Thymus (tissue), 14 donors: ENCODE measurements at places on chromosomes 4 and X.

DNA sequence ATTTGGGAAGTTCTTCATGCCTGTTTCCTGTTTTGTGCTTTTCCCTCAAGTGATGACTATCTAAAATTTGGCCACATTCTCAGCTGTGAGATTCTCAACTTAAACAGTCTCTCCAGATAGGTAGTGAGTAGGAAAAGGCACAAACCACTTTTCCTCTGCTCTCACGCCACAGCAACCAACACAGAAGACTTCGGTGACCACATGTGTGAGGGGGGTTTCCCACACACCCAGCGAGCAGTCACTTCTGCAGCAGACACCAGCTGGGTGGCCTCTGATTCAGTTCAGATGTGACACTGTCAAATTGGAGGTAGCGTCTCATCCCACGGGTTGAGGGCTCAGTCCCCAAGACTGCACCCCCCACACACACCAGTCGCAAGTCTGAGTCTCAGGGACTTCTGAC, 25.1 kb upstream of the CLDN34 start:
- peak; percentile 48 for DNase-seq

- DNase-seq: no peak
These were observed 264.5 kb downstream of the RCHY1 start for GRCh38 chr4:75249739-75250138.

DNA sequence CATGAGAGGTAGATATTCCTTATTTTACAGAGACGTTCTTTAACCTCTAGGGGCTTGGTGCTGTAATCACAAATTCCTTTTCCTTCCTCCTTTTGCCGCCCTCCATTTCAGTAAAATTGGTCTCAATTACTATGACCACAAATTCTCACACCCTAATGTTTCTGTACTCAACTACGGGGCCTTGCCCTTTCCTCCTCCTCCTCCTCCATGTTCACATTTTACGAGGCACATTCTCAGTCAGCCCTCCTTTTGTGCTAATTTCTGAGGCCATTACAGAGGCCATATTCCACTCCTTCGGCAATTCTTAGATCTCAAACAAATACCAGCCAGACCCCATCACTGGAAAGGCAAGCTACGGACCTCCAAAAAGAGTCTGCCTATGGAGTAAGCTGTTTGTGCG, 92.1 kb downstream of the SH3KBP1 start:
- no peak for DNase-seq

DNA sequence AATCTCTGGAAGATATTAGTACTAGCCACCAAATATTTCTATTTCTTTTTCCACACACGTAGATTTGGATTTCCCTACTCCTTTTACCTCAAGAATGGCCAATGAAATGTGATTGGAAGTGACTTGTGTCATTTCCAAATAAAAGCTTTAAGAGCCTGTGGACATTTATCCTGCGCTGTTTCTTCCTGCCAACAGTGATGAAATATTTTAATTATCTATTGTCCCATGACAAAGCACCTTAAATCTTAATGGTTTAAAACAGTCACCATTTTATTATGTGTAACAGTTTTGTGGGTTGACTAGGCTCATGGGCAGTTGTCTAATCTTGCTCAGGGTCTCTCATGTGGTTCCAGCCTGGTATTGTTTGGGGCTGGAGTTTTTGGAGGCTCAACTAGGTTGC, 3.5 kb upstream of the PGRMC2 start:
- DNase-seq: no peak

GRCh38 chr4:24260133-24260715, 324.1 kb downstream of the DHX15 start:
- no peak for DNase-seq

- no peak for DNase-seq
These were observed 98.7 kb upstream of the PPP2R3B start for GRCh38 chrX:485368-485767.

GRCh38 chr4:98505992-98506391, 152.4 kb downstream of the TSPAN5 start:
- DNase-seq: no peak

GRCh38 chrX:48890934-48891401, 6.6 kb downstream of the TIMM17B start:
- DNase-seq: no peak

- no peak for DNase-seq
These were observed 67.1 kb downstream of the SHROOM2 start for GRCh38 chrX:9853307-9853706.

DNA sequence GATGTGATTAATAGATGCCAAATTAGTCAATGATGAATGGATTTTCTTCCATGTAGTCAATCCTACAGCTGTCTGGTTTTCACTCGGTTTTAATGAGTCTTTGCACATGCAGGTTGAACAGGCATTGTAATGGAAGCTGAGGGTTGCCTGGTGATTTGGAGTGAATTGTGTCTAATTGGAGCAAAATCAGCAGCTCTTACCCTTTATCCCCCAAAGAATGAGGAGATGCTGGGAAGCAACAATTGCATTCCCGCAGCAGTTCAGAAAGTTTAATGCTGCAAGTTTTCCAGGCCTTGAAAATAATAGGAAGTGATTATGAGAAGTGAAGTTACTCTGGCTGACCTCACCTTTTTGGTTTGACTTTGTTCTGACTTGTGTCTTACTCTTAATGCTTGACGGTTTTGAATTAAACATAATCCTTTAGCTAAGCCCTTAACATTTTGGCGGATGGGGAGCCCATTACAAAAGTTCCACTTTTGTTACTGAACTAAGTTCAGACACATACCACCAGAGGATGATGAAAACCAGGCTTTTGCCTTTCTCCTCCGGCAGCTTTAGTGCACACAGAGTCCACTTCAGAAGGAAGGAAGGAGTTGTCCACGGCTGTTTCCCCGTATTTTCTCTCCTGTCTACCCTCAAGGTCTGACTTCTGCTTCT, 78.8 kb upstream of the TBC1D9 start:
- DNase-seq: no peak

DNA sequence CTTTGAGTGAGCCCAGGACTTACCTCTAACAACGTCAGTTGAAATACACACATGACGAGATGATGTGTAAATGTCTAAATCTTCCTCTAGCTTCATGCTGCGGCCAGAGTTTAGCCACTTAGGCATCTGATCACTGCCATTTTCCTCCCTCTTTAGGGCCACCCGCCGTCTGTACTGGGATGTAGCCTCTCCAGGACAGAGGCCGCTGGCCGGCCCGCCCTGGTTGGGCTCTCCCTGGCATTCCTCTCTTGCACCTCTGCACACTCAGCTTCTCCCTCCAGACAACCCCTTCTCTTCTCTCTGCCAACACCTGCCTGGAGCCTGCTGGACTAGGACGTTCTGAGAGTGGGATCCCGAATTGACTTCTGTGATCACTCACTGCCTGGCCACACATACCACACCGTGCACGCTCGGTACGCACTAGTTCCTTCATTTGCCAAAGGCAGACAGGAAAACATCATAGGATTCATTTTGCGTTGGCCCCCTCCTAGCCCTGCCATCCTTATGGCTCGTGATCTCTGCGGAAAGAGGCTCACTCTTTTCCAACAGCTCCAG, 33.6 kb downstream of the RNF212 start:
- no peak for DNase-seq

- DNase-seq: no peak
These were observed 21.5 kb upstream of the ENPEP start for GRCh38 chr4:110454441-110454840.

- DNase-seq: no peak
These were observed 47.0 kb downstream of the FGFRL1 start for GRCh38 chr4:1058198-1058996.

DNA sequence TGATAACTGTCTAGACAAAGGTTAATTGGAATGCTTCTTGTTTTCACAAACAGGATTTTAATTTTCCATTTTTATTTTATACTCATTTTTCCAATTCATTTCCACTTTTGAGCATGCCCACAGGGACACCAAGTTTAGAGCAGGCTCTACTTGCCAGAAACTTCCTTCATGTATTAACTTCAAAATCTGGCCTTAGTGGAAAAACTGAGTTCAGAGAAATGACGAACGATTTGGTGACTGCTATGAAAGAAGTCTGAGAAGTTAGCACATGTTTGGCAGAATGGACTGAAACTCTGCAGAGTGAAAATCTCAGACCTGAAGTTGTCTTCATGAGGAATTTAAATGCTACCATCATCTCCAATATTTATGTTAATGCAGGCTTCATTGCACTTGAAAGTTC, 214.1 kb downstream of the THOC2 start:
- no peak for DNase-seq

DNA sequence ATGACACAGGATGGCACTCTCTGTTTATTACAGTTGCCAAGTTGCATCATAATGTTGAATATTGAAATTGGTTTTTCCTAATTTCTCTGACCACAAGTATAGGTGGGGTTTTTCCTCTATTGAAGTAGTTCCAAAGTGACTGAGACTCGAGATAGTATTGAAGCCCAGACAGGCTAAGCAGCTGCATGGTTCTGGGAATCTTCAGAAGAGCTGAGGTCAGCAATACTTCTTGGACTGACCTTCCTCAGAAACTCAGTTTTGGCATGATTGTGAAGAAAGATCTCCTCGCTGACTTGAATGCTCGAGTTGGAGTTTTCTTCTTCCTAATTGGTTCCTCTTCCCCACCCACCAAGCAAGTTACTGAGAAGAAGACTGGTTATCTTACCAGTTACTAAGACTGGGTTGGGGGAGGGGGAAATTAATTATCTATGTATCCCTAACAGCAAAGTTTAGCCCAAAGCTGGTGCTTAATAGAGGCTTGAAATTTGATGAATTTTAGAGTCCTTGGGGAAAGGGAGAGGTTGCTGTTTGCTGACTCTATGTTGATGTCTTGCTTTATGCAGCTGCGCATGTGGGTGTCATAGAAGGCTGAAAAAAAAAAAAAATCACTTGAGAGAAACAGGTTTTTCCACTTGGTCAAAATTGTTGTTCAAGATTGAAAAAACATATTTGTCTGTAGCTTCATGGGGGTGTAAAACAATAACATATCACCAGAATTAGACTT, 91.1 kb downstream of the P2RY10 start:
- DNase-seq: peak; percentile 2

DNA sequence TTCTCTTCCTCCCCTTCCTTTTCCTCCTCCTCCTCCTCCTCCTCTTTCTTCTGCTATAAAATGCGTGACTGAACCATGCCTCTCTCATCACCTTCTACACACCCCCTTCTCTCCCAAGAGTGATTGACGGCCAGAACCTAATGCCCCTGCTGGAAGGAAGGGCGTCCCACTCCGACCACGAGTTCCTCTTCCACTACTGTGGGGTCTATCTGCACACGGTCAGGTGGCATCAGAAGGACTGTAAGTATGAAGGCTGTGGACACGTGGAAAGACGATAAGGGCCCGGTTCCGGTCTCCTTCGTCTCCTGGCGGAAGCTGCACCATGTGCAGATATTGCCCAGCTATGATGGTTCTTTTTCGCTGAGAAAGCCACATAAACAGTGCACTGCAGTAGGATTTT, 12.1 kb upstream of the ARSF start:
- no peak for DNase-seq

GRCh38 chrX:434946-435345, 48.2 kb upstream of the PPP2R3B start:
- DNase-seq: no peak

- no peak for DNase-seq
These were observed 492 bp downstream of the GALNT7 start for GRCh38 chr4:173169178-173169427.

DNA sequence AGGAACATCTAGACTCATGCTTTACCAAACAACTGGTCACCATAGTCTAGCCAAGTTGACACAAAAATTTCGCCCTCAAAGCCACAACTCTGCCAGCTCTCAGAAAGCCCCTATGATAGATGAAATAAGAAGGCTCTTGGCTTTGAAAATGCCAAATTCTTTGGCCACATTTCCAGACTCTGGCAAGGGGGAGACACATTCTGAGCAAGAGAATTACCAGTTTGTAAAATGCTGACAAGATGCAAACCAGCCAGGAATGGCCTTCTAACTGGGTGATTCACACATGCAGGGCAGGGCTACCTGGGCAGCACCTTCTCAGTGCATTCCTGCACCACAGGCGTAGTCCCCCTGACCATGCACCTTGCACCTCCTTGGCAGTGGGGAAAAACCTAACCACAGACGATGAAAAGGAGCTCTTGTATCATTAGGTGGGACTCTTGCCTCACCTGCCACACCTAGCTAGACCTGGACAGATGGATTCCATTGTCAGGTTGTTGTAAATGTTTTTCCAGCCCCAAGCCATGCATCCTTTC, 77.4 kb upstream of the CPEB2 start:
- no peak for DNase-seq

- DNase-seq: no peak
These were observed 33.9 kb upstream of the STIM2 start for GRCh38 chr4:26826721-26827120.

- no peak for DNase-seq
These were observed 223.9 kb upstream of the EPHA5 start for GRCh38 chr4:65893957-65894755.

DNA sequence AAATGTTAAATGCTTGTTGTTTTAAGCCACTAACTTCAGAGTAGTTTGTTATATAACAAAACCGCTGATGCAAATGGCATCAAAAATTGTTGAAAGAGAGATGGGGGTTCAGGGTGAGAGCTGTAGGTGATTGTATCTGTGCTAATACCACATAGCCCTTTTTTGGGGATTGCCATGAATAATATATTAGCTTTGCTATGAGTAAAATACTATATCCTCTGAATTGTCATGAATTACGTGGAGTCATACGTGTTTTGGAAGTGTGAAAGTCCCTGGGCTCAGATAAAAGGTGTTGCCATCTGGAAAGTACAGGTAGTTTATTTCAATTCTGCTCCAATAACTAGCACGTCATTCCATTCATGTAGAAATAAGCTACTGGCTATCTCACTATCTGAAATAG, 30.6 kb downstream of the DYNLT3 start:
- no peak for DNase-seq

GRCh38 chrX:23662187-23662586, 5.1 kb upstream of the PRDX4 start:
- no peak for DNase-seq

DNA sequence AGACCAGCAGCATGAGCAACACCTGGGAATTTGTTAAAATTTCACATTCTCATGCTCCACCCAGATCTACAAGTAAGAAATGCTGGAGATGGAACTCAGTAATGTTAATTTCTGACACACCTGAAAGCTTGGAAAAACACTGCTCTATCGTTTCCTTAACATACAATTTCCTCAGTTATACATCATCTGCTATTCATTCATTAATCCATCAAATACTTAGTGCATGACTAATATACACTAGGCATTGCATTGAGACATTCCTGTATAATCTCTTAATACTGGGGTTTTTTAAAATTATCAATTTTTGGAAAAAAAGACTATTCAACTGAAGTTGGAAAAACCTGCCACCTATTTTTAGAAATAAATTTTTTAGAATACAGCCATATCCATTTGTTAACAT, 106.1 kb downstream of the CHM start:
- no peak for DNase-seq

- DNase-seq: no peak
These were observed 47.8 kb upstream of the CRMP1 start for GRCh38 chr4:5940470-5941203.

- no peak for DNase-seq
These were observed 1798.3 kb upstream of the PCDH7 start for GRCh38 chr4:28921886-28922285.

DNA sequence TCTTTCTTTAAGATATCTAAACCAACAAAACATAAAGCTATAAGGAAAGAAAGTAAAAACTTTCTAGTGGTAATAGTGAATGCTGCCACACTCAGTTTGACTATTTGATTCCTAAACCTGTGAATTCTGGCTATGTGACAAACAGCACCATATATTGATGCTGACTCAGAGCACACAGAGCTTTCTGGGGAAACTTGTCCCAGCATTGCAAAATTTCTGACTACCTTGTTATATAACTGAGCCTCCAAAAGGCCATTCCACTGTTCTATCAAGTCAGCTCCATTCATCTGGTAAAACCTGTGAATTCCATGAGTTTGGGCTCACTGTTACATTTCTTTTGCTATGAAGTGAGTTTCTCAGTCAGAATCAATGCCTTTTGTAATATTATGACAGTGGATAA, 1229.7 kb downstream of the PCDH18 start:
- DNase-seq: no peak

- DNase-seq: no peak
These were observed 371.0 kb downstream of the BCOR start for GRCh38 chrX:39726771-39727170.
